Epithelial cell of alveolus of lung (primary cell): ENCODE measurements at places on chromosomes 6 and 20. TPM values are rescaled to one million over a fixed set of nuclear protein-coding genes. Genes with fewer than 3 reads are reported as not detected.

CALHM5 gene
- 2.3 and 4.0 TPM in 2 replicates for total RNA-seq

SGK1 gene
- total RNA-seq = 79.5 and 151 TPM in 2 replicates

PHIP gene
- total RNA-seq = 11.5 and 23.6 TPM in 2 replicates

CDH22 gene
- total RNA-seq = not detected in 2 replicates

MTFR2 gene
- 3.1 and 8.0 TPM in 2 replicates for total RNA-seq

CLIC5 gene
- total RNA-seq = 0.08 TPM in 1 of 2 replicates, not detected in the other

KIAA1586 gene
- 7.8 and 14.5 TPM in 2 replicates for total RNA-seq

SMLR1 gene
- not detected in 2 replicates for total RNA-seq

PNLDC1 gene
- 0.16 TPM in 1 of 2 replicates, not detected in the other for total RNA-seq

SLC22A16 gene
- not detected in 2 replicates for total RNA-seq

ABHD16B gene
- not detected in 2 replicates for total RNA-seq

KHDC1L gene
- not detected in 2 replicates for total RNA-seq

OLIG3 gene
- not detected in 2 replicates for total RNA-seq

HLA-DRB1 gene
- total RNA-seq = not detected in 2 replicates

ALDH8A1 gene
- 0.26 and 0.32 TPM in 2 replicates for total RNA-seq

CYP21A2 gene
- not detected in 2 replicates for total RNA-seq

PKIB gene
- 1.9 and 2.6 TPM in 2 replicates for total RNA-seq

QRSL1 gene
- 8.5 and 9.1 TPM in 2 replicates for total RNA-seq

LINC00237 gene
- not detected in 2 replicates for total RNA-seq

GJA1 gene
- 153 and 187 TPM in 2 replicates for total RNA-seq

METTL24 gene
- total RNA-seq = not detected in 2 replicates

IL17A gene
- not detected in 2 replicates for total RNA-seq

FANCE gene
- 4.6 and 9.4 TPM in 2 replicates for total RNA-seq

TINAG gene
- not detected in 2 replicates for total RNA-seq

TRIM10 gene
- total RNA-seq = not detected in 2 replicates

SLC17A4 gene
- total RNA-seq = not detected in 2 replicates

CTAGE9 gene
- total RNA-seq = not detected in 2 replicates

WFDC10B gene
- total RNA-seq = not detected in 2 replicates

GUCA1A gene
- 0.26 TPM in 1 of 2 replicates, not detected in the other for total RNA-seq

HLA-DOA gene
- 0.16 TPM in 1 of 2 replicates, not detected in the other for total RNA-seq

PCNA gene
- total RNA-seq = 108 and 185 TPM in 2 replicates

CPNE5 gene
- total RNA-seq = 0.26 TPM in 1 of 2 replicates, not detected in the other

COL21A1 gene
- total RNA-seq = 1.0 and 9.6 TPM in 2 replicates

AARS2 gene
- total RNA-seq = 13.3 and 17.7 TPM in 2 replicates

RREB1 gene
- total RNA-seq = 11.1 and 23.6 TPM in 2 replicates

SLC4A11 gene
- 0.72 and 0.78 TPM in 2 replicates for total RNA-seq

PLCB4 gene
- total RNA-seq = 0.16 and 1.7 TPM in 2 replicates

BPI gene
- total RNA-seq = 0.13 and 3.2 TPM in 2 replicates

TGM3 gene
- not detected in 2 replicates for total RNA-seq

LZTS3 gene
- 1.8 and 4.0 TPM in 2 replicates for total RNA-seq
